ENCODE measurements at places on chromosomes 1 and 21.

DNA sequence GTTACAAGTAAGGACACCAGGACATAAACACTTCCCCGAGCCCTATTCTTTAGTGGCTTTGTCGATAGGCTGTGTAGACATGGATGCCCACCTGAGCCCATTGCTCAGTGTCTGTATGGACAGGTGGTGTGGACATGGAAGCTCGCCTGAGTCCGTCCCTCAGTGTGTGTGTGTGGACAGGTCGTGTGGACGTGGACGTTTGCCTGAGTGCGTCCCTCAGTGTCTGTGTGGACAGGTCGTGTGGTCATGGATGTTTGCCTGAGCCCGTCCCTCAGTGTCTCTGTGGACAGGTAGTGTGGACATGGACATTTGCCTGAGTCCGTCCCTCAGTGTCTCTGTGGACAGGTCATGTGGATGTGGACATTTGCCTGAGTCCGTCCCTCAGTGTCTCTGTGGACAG is 38.7 kb upstream of the COL6A2 start:
- no peak for DNase-seq

DNA sequence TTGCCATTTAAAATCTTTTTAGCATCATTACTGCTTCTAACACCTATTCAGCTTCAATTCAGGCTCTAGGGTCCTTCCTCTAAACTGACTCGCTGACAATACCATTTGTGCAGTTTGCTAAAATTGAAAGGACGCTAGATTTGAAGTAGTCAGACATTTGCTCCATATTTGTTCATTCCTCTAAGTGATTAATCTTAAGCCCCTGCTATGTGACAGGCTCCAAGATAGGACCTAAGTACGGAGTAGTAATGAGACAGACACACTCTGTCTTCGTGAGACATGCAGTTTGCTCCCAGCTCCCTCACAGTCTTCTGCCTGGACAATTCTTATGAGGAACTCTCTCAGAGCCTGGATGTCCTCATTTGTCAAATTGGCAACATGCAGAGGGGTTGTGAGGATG is 26.1 kb upstream of the CD53 start:
- DNase-seq: no peak

GRCh38 chr1:95226781-95227660 is 7.0 kb upstream of the RWDD3 start:
- no peak for DNase-seq

- no peak for DNase-seq
Observed at GRCh38 chr1:184533049-184533448, 146.2 kb downstream of the C1orf21 start.

GRCh38 chr1:25587290-25587689 is 29.3 kb upstream of the MAN1C1 start:
- DNase-seq: no peak

DNA sequence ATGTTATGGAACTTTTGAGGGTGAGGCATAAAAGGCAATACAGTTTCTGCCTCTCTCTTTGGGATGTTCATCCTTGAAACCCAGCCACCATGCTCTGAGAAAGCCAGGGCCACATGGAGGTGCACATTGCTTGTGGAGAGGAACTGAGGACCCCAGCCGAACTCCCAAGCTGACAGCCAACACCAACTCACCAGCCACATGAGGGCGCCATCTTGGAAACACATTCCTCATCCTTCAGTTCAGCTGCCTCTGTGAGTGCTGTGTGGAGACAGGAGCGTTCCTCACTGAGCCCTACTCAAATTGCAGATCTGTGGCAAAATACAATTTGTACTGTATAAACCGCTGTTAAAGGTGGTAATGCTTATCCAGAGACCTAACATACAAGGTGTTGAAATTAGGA is 137.5 kb downstream of the GABPA start:
- no peak for DNase-seq

DNA sequence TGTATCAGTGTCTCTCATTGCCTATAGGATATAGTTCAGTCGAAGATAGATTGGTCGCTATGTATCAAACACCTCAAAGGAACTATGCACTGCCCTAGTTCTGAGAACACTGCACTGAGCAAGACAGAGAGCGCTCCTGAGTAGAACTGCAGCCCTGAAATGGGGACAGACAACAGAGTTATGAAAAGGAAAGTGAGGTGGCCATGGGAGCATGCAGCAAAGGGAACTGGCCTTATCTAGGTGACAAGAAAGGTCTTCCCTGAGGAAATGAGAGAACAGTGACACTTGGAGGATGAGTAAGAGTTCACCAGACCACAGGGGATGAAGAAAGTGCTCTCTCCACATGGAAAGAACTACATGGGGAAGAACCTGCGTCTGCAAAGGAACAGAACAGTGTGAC is 7.5 kb upstream of the G0S2 start:
- no peak for DNase-seq

DNA sequence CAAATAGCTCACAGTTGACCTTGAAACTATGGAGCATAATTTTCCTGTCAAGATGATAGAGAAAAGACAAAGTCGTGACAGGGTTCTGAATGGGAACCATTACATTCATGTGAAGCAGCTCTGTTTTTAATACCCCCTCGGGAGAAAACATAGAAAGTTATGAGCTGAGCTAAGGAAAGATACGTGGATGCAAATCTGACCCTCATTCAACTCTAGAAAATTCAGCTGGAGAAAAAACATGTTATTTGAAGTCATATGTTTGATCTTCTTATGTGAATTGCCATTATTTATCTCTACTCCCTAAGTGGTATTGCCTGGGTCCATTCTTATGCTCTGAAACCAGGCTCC is 48.0 kb upstream of the LRRC52 start:
- no peak for DNase-seq

- no peak for DNase-seq
Observed at GRCh38 chr1:59046730-59047157, 250.2 kb upstream of the FGGY start.

All from NCI-H1417 treated with DMSO at 0.1 percent for 48 hours (cell line).